ENCODE measurements at places on chromosomes 3 and 15.
A peak's percentile ranks its signal among the peaks of the same experiment; 100 is the strongest.

DNA sequence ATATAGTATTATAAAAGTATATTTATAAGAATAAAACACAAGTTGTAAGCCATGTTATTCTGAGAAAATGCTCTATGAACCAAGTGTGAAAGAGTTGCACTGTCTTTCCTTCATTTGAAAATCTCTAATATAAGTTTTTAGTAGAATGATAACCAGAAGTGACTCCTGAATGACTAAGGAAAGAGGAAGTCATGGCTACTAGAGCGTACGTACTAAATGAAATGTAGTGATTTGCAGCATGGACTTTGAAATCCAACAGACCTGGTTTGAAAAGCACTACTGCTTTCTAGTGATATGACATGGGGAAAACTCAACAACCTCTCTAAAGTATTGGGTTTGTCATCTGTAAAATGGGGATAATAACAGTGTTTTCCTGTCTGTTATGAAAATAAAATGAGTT is 10.3 kb upstream of the DNAJC13 start:
- DNase-seq, result no peak

DNA sequence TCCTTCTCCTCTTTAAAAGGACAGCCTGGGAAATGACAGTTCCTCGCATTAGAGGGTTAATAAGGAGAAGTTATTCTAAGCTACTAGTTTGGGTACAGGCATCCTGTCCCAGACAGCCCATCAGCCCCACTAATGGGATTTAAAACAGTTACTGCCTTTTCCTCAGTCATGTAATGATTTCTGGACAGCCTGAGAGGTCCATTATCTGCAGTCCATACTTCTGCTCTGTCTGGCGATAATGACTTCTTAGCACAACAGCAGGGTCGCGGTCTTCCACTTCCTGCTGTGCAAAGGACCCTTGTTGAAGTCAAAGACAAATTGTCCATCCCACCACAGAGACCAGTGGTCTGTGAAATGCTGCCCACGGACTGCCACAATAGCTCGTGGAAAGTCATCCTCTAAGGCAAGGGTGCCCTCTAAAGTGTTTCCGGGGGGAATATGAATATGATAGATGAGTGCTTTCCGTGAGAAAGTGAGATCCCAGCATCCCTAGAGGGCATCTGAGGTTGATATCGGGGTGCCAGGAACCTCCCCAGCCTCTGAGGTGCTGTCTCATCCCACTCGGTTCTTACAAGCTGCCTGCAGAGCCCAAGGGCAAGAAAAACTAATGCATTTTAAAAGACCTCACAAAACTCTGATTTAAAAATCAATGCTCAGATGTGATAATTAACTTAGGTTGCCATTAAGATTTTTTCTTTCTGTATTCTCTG is 100.7 kb downstream of the SHOX2 start:
- DNase-seq, result no peak

GRCh38 chr15:31160740-31161495 is 59.4 kb upstream of the TRPM1 start:
- no peak for DNase-seq

DNA sequence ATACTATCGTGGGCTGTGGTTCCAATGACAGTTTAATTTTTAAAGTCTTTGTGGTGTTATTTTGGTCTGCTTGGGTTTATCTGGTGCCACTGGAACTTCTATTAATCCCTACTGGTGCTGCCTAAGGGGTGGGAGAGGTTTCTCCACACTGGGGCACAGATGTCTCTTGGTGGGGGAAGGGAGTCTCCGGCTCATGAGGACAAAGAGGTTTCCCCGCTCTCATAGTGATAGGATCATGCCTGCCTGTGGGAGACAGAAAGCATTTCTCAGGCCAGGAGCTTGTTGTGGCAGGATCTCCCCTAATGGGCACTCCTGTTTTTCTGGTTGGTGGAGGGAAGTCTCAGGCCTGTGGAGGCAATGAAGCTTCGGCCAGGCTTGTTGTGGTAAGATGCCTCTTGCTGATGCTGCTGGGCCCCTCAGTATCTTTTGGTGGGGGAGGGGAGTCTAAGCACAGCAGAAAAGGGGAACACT is 84.3 kb upstream of the THRB start:
- no peak for DNase-seq

- no peak for DNase-seq
Measured at GRCh38 chr15:52656412-52656811, 22.8 kb downstream of the ATOSA start.

DNA sequence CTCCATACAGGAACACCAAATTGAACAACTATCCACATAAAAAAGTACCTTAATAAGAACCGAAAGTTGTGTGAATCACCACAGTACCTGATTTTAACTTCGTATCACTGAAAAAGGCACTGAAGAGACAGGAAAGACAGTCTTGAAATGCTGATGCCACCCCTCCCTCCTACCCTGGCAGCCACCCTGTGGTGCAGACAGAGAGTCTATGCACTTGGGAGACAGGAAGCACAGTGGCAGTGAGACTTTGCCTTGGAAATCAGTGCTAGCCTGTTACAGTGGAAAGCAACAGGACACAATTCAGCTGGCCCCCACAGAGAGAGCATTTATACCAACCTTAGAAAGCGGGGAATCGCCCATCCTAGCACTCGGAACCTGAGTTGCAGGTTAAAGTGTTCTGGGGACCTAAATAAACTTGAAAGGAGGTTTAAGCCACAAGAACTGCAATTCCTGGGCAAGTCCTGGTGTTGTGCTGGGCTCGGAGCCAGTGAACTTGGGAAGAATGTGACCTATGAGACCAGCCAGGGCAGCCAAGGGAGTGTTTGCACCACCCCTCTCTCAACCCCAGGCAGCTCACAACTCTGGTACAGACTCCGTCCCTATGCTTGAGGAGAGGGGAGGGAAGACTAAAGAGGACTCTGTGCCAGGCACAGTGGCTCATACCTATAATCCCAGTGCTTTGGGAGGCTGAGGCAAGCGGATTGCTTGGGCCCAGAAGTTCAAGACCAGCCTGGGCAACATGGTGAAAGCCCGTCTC is 240.1 kb downstream of the ISL2 start:
- DNase-seq, result no peak

DNA sequence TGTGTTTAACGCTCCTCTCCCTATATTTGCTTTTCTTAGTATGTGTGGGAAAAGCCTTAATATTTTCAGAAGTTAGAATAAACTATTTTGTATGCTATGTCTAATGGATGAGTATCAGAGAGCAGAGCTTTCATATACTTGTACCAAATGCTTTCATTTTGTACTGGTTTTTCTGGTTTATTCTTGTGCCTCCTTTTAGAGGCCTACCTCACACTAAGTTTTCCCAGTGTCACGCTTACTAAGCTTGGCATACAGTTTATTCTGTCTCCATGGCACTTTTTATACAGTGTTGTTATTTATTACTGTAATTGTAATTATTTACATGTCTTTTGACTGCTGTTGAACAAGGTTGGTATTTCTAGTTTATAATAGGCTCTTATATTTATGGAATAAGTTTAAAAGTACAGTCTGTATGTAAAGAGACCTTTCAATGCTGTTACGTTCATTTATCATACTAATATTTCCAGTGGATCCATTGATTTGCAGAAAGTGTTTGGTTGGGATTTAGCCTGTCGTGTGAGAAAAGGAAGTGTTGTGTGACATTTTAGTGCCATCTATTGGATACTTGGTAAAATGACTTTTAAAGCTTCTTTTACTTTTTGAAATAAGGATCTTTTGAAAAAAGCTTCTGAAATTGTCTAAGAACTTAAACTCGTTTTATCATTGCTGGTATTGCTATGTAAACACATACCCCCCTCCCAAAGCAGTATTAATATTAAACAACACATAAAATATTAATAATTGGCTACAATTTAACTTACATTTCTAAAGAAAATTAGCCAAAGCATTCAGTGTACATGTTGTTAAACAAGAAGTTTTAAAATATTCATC is 5.2 kb upstream of the EBLN2 start:
- DNase-seq, result no peak

DNA sequence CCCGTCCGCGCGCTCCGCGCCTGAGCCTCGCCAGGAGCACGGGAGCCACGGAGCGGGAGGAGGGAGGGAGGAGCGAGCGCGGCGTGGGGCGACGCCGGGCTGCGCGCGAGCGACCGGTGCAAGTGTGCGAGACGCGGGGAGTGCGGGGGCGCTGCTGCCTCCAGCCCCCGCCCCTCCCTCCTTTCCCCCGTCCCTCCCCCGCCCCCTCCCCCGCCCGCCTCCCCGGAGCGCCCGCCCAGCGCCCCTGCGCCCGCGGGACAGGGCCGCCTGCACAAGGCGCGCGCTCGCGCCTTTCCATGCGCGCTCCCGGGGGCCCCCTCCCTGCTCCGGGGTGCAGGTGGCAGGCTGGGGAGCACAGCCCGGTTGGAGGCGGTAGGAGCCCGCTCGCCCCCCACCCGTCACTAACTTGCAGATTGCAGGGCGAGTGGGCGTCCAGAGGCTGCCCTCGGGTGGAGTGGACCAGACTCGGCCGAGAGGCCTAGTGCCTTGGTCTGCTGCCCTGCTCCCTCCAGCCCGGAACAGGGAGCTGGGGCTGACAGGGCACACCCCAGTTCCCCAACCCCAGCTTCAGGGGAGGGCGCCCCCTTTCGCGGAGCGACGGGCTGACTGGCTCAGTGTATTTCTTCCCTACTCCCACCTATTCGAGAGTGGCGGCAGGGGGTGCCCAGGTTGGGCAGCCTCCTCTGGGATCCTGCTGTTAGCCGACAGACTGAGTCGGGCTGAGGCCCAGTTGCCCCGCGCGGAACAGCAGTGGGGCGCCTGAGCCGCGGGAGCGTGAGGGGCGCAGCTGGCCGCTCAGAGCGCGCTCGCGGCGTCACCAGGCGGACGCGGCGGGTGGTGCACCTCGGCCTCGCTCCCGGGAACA is at the start of gene WNT7A:
WNT7A (minus strand) TSS at position 126 of the 865 bp plus-strand sequence. CDS start 255 bp downstream, outside the sequence.
- DNase-seq, result peak; percentile 69

GRCh38 chr3:132570016-132570415 is 27.1 kb upstream of the ACKR4 start:
- DNase-seq, result no peak

GRCh38 chr3:58737644-58738043 is 71.1 kb upstream of the FAM3D start:
- no peak for DNase-seq

DNA sequence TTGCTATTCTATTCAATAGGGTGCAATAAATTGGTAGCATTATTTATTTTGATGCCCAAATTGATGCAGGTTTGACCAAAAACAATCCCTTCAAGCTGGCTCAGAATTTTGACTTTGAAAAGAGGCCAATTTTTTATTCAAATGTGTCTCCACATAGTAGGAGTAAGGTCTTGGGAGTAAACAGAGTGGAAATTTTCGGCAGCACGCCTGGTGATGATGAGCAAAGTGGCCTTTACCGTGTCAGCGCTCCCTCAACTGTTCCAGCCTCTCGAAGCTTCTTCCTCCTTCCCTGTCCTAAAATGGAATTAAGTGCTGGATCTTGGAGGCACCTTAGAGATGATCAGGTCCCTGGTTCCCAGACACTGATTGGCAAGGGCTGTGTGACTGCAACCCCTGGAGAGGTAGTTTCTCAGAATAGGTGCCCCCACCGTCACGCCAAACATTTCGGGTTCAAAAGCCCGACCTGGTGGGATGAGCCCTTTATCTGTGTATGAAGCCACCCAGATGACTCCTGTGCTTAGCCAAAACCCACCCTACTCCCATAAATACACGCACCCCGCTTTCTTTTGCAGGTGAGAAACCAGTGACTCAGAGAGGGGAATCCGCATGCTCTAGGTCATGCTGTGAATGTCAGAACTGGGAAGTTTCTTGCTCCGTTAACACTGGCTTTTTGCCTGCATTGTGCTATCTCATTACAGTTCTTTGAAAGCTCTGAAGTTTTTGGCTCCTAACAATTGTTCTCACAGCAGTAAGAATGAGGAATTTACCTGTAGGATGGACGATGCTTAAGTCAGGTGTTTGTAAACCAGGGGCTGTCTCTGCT is 89.1 kb downstream of the CRYGS start:
- no peak for DNase-seq

GRCh38 chr15:77864211-77865105 is 213.1 kb downstream of the TBC1D2B start:
- no peak for DNase-seq

GRCh38 chr3:28504976-28505375 is 156.4 kb upstream of the AZI2 start:
- DNase-seq, result no peak

GRCh38 chr3:178041931-178042330 is 494.3 kb upstream of the KCNMB2 start:
- no peak for DNase-seq

DNA sequence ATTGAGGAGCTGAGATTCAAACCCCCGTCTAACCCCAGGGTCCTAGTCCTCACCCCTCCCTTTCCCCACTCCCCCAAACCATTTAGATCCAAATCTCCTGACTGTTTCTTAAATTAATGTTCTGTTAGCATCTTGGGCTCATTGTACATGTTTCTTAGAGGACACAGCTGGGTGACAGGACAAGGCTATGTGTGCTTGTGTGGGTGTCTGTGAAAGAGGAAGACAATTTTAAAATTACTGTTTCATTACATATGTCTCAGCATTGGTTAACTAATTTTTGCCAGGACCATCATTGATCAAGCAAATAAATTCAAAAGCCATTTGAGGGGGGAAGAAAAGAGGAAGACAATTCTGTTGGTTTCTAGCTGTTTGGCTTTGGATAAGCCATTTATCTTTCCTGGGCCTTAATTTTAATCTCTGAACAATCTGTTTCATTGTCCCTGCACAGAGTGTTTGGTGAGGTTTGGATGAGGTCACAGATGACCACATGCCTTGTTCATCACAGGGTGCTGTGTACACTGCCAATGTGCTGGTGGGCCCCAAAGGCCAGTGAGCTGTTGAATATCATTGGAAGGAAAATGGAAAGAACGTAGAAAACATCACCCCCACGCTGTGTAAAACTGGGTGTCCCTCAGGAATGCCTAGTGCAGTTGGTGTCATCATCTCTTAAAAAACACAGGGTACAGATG is 51.9 kb downstream of the RPLP1 start:
- no peak for DNase-seq

DNA sequence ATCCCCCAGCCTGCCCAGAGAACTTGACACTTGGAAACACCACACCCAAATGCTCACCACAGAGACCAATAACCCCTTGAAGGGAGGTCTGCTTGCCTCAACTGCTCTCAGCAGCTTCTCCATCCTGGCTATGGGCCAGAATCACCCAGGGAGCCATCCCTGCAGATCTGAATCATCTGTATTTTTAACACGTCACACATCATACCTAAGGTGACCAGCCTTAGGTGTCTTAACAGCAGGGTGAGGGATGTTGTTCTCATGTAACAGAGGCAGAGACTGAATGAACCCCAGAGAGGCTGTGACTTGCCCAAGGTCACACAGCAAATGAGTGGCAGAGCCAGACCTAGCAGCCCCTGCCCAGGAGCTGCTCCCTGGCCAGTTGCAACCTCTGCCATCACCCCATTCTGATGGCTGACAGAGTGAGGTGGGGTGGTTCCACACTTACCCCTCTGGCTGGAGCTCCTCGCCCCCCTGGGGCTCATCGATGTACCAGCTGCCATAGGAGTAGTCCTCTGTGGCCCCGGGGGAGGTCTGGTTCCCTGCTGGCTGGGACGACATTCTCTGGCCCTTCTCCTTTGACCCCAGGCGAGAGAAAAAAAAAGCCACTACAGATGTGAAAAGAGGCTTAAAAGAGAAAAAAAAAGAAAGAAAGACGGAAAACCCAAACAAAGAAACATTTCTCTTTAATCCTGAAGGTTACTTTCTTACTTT is 722 bp downstream of the STRA6 start:
- no peak for DNase-seq
